IPS DF 6.9 (cell line): ENCODE measurements at places on chromosomes 2 and 18.

DNA sequence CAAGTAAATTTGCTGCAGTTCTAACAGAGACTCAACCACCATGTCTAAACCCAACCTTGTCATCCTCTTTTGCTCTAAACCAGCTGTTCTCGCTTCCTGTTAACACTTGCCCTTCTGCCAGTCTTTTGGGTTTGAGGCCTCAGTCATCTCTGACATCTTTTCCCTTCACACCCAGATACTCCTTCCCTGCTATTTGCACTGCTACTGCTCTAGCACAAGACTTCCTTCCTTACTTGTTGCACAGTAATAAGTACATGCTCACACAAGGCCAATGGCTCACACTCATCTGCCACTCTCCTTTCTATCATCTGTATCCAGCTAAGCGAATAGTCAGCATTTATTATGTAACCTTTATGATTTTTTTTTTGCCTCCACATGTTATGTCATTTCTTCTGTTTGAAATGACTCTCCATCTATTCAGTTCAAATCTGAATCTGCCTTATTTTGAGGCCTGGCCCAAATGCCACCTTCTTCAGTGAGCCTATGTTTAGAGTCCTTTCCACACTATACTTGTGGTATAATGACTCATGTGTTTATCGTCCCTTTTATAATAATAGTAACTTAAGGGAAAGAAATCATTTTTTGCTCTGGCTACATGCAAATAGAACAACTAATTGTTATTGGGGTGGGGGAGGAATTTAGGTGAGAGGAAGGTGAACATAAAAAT lies 22.5 kb upstream of the CDKL4 start:
- no peak for DNase-seq

GRCh38 chr18:26863122-26863879 lies 2.2 kb downstream of the AQP4 start:
- peak; percentile 31 for DNase-seq

DNA sequence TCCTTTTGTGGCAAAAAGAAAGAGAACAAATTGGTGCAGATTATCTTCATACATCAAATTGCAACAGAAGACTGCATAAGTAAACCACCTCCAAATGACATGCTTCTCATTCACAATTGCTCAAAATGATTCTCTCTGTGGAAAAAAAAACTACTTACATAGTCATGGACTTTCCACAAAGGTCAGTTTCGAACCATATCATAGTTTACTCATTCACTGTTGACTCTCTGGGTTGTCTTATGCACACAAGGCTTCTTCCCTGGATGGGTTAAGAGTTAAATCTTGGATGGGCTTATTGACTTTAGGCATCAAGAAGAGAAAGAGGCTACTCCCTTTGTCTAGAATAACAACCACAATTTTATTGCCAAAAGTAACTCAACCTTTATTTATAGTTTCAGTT lies 91.3 kb upstream of the RAB27B start:
- no peak for DNase-seq

DNA sequence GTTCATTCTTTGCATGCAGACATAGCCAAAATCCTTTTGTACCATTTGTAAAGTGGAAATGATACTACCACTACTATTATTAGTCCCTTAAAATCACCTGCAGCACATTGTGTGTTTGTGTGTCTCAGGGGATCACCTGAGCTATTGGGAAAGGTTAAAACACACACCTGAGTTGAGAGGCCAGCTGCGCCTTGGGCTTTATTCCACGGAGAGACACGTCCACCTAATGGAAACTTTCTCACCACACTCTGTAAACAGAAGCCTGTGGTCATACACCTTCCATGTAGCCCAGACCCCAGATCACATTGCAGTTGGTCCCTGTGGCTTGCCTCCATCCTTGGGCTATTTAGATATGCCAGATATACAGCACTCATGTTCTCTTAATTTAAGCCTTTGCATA lies 81.8 kb upstream of the SH3BP4 start:
- DNase-seq, result no peak

GRCh38 chr2:94622113-94622618 lies 249.1 kb upstream of the TEKT4 start:
- DNase-seq, result no peak

GRCh38 chr2:157192445-157193423 lies 64.8 kb upstream of the GALNT5 start:
- no peak for DNase-seq

GRCh38 chr2:228167290-228167689 lies 14.2 kb downstream of the SPHKAP start:
- no peak for DNase-seq

DNA sequence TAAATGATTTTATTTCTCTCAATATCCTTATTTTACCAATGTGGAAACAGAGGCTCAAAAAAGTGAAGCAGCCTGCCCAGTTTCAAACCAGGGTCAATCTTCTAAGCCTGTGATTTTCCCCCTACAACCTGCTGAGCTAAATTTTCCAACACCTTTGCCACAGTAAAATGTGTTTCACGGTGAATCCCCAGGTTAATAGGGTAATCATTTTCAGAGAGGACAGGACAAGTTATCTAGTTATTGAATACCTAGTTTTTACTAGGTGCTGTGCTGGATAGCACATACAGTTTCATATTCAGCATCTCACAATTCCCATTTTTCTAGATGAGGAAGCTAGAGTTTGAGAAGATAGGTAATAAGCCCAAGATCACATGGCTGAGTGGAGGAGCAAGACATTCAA lies 236.6 kb downstream of the PTH2R start:
- no peak for DNase-seq

DNA sequence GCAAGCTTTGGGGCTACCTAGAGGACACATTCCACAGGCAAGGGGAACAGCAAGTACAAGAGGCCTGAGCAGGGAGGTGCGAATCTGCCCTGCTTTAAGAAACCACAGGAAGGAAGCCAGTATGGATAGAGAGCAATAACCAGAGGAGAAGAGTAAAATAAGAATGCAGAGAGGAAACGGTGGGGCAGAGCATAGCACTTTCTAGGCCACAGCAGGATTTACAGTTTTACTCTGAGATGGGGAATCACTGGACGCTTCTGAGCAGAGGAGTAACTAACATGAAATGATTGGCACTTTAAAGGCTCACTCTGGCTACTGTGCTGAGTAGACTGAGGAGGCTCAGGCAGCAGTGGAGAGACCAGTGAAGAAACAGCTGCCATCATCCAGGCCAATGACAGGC lies 23.8 kb downstream of the AAK1 start:
- DNase-seq, result no peak

- DNase-seq, result no peak
Observed at GRCh38 chr2:25411281-25411680, 69.6 kb upstream of the DNMT3A start.

GRCh38 chr2:239519089-239519920 lies 118.5 kb upstream of the HDAC4 start:
- DNase-seq, result no peak

DNA sequence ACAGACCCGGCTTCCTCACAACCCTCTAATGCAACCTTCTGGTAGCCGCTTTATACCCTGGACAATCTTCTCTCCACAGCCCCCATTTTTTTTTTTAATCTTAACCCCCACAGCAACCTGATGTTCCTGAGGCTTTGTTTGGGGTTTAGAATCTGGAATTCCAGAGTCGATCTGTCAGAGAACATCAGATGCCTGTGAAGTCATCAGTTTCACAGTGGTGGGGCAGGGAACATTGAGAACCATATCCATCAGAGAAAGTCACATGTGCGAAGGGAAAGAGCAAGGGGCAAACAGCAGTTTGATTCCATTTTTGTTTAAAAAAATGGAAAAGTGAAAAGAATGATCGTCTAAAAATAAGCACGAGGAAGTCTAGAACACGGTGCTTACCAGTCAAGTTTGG lies 20.6 kb downstream of the NPAS2 start:
- no peak for DNase-seq

GRCh38 chr2:221915926-221916325 lies 343.8 kb upstream of the EPHA4 start:
- no peak for DNase-seq

DNA sequence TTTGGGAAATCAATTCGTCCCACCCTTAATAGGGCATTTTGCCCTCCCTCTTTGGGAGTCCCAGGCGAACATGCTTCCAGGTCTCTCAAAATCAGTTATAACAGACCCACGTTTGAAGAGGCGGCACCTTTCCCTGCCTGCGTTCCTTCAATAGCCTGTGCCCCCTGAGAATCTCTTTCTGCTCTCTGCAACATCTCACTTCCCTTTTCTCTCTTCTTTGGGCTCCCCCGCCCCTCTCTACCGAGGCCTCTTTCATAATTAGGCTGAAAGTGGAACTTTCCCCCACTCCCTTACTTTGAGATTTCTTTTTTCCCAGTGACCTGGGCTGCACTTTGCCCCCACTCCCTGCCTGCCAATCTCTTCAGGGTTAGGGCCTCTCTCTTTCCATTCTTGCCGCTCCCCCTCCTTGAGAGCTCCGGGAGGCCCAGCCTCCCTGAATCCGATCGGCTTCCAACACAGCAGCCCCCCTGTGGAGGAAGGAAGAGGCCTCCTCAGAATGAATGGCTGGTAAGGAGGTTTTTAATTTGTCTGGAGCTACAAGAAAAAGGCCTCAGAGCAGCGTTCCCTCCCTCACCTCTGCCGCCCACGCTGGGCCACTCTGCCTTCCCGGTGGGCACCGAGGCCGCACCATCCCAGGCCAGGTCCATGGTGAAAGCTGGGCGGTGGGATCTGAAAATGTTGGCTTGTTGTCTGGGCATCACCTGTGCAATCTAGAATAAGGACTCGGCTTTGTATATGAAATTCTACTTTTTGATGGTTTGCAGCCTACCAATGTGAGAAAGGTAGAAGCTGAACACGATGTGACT lies 162.6 kb upstream of the SIX3 start:
- DNase-seq, result no peak

GRCh38 chr2:108978709-108979111 lies 10.3 kb downstream of the EDAR start:
- no peak for DNase-seq

- no peak for DNase-seq
Observed at GRCh38 chr18:36073676-36074075, 6.3 kb upstream of the RPRD1A start.

- no peak for DNase-seq
Observed at GRCh38 chr2:132519566-132519965, 103.0 kb downstream of the GPR39 start.
